ENCODE measurements at places on chromosomes 3 and 15.

- no peak for DNase-seq
Measured at GRCh38 chr3:126035362-126036050, 48.4 kb downstream of the SLC41A3 start.

- no peak for DNase-seq
Measured at GRCh38 chr15:49215768-49216739, 46.0 kb downstream of the GALK2 start.

DNA sequence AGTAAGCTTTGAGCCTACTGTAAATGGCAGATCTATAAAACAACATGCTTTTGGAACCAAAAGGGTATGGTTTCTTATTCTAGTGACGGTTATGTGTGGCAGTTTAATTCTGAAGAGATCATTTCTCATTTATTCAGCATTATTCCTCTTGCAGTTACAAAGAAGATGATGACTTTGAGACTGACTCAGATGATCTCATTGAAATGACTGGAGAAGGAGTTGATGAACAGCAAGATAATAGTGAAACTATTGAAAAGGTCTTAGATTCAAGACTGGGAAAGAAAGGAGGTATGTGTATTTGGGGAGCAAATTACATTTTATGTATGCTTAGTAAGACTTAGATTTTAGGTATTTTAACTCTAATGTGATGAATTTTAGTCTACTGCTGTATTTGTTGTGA lies 41.5 kb downstream of the CHD2 start:
- no peak for DNase-seq

DNA sequence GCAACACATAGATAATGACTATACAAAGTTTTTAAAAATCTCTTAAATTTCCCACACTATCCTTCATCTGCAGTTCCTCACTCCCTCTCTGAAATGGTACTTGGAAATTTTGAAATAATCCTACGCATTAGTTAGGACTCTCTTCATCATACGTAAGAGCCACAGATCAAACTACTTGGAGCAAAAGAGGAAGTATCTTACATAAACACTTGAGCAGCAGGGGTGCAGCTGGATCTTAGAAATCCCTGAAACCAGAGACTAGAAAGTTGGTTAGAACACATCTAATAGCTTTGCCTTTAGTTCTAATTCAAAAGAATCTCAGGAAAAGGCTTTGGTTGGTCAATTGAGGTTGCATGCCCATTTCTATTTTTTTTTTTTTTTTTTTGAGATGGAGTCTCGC lies 38.8 kb upstream of the ZNF445 start:
- DNase-seq, result no peak

DNA sequence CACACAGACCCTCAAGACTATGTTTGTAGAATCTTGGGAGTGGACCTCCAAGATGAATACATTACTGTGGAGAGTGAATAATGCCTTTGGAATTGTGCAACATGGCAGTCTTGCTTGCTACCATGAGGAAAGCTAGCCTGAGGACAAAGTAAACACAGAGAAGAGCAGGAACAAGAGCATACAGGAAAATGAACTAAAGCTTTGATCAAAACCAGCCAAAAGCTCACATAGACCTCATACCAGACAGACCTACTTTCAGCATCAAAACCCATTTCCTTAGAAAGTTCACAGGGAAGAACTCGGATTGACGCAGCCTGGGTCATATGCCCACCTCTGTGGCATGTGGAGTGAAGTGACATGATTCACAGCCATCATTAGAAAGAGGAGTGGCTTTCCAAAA lies 3.3 kb upstream of the RAB8B start:
- DNase-seq, result no peak

GRCh38 chr3:94251566-94251965 lies 188.7 kb downstream of the NSUN3 start:
- DNase-seq, result no peak

All from naive B cell (primary cell).